Activated CD4-positive, alpha-beta T cell treated with anti-CD3 and anti-CD28 coated beads, Interleukin-2, amount 50 U/mL, for 24 hours (primary cell): ENCODE measurements at places on chromosomes 2 and 18.

GRCh38 chr18:13218368-13218991, at the start of gene LDLRAD4:
Gene LDLRAD4 (plus strand): TSS chr18:13218760.
- no peak for DNase-seq

DNA sequence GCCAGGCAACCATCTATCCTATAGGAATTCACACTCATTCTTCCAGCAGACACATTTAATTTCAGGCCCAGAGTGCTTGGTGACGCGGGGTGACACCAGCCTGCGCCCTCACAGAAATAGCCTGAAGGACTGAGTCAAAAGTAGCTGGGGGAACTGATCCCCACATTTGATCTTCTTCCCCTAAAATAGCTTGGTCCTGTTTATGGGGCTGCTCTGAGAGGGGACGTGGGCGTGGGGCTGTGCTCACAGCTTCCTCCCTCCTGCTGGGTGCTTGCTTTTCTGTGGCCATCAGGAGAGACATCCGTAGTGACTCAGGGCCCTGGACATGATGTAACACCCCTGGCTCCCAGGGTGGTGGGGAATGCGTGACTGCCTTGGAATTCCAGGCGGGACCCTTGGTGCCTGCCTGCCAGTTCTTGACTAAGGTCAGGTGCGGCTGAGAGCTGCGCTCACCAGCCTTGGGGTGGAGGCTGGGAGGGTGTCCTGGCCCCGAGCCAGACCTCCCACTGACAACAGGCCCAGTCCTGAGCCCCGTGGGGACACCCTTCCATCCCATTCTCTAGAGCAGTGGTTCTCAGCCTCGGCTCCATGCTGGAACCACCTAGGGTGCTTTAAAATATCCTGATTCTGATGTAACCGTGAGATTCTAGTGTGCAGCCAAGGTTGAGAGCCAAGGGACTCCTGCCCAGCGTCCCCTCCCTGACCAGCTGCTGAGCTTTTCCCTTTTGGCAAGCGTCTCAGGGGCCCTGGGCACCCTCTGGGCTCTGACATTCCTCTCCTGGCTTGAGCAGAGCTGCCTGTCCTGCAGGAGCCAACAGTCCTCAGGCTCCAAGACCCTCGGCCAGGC, 47.4 kb upstream of the SMAD7 start:
- DNase-seq: no peak

GRCh38 chr2:221961561-221961960, 337.2 kb downstream of the PAX3 start:
- DNase-seq: no peak

DNA sequence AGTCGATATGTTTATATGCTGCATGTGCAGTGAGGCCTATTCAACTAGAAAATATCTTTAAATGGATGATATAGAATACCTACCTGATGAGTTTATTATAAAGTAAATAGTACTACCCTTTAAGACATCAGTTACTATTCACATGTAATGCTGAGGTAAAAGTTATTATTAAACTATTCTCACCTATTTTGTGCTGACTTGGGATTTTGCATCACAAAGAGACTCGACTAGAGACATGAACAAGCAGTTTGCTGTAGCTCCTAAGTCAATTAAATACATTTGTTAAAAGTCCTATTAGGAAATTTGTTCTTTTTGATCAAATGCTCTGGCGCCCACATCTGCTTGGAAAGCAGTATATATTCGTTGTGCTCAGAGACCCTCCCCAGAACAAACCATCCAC, 164.1 kb downstream of the CCDC85A start:
- DNase-seq: no peak

DNA sequence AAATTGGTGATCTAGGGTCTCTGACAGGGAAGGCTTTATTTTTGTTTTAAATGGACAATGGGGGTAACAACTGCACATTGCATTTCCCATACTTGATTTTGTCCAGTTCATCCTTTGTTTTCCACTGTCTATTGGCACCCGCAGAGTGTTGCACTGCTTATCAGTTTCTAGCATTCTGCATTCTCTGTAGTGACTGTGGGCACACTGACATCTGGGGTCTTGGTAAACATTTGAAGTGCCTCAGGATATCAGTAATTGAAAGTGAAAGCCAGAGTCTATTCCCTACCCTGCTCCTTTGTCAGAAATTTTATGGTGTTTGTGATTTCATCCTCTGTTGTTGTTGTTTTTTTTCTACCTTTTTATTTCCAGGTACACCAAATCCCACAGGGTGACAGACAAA, 132.1 kb upstream of the EPC2 start:
- DNase-seq: no peak

DNA sequence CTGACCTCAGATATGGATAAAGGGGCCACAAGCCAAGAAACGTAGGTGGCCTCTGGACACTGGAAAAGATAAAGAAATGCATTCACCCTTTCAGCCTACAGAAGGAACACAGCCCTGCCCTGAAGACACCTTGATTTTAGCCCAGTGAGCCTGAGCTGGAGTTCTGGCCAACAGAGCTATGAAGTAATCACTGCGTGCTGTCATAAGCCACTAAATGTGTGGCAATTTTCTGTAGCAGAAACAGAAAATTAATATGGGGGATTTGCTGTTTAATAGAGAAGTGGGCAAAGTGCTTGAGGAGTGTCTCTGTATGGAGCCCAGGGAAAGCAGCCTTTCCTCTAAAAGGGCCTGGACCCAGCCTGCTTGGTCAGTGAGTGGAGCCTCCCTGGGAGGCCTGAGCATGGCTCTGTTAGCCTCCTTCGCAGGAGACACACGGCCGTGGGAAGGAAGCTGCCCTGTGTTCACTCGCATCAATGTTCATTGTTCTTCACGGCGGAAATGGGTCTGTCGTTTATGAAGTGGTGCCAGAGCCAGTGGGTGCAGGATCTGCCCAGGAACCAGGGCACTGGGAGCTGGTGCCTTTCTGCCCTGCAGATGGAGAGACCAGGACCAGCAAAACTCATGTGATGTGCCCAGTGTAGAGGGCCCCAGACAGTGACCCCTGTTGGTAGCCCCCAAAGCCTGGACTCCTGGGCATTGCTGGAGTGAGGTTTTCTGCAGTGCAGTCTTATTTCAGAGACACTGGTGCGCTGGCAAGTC, 268.9 kb downstream of the NDUFA10 start:
- no peak for DNase-seq

DNA sequence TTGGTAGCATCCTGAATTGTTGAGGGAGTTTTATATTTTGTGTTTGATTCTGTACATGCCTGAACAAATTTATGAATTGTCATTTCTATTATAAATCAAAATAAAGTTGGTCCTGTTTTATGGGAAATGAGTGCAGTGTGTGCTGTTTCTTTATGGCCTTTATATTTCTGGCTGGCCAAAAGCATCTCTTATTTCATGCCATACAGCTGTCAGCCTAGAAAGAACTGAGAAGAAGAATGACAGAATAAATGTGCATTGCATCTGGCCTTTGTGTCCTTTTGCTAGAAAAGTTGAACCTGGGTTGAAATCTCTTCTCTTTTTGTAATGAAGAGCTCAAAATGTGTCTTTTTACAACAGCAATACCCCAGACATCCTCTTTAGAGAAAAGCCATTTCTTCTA, 474.7 kb upstream of the LRATD1 start:
- no peak for DNase-seq

GRCh38 chr2:224062481-224063297, 23.6 kb upstream of the SERPINE2 start:
- DNase-seq: no peak

- DNase-seq: no peak
Measured at GRCh38 chr2:96315400-96316071, 9.6 kb upstream of the ITPRIPL1 start.

DNA sequence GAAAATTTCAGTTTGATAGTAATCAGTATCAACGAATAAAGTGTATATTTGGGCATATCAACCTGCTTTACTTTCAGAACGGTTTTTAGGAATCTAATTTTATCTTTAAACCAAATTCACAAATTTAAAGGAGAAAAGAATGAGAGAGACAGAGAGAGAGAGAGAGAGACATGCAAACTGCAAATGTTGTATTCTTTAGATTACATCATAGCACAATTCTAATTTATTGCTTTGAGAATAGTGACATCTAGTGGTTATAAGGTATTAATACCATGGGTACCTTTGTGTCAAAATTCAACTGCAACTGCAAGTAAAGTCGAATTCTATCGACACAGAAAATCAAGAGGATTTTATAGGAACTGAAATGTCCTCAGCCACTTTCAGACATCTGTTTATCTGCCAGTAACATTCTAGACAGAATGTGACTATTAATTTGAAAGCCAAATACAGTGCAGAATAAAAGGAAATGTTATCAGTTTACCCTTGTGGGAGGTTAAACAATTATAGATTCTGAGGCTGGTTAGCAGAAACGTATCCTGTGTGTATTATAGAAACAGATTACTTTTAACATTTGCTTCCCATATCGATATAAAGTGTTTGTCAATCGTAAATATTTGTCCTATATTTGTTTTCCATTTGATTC, 529.8 kb upstream of the VRK2 start:
- no peak for DNase-seq

GRCh38 chr2:220893411-220893810, 678.7 kb downstream of the EPHA4 start:
- DNase-seq: no peak

DNA sequence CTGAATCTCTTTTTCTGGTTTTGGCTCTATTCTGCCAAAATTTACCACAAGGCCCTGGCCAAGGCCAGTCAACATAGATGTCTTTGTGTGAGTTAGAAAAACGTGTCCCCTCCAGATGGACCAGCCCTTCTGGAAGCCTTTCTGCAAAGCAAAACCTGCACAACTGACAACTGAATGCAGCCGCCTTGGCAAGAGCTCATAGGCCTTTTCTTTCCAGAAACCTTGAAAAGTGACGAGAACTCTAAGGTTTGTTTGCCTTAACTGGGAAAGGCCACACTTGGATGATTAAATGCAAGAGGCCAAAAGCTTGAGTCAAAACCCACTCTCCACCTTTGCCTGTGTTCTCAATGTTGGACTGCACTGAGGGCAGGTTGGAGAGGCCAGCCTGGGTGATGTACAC, 103.9 kb downstream of the COLEC12 start:
- DNase-seq: no peak

- no peak for DNase-seq
Measured at GRCh38 chr2:55431982-55432627, 12.4 kb upstream of the CCDC88A start.

DNA sequence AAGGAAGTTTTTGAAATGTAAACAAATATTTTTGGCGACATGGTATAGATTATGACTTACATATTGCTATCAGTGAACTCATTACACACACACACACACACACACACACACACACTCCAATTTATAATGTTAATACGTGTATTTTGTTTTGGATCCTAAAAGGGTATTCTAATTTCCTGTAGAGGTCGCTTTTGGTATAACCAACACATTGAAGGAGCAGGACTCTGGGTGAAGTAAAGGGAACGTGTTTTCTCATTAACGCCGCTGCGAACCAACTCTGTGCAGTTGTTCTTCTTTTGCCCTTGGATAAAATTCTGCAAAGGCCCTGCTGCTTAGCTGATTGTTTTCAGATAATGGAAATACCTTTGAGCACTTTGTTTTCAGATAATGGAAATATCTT, 190.4 kb downstream of the PMAIP1 start:
- no peak for DNase-seq

DNA sequence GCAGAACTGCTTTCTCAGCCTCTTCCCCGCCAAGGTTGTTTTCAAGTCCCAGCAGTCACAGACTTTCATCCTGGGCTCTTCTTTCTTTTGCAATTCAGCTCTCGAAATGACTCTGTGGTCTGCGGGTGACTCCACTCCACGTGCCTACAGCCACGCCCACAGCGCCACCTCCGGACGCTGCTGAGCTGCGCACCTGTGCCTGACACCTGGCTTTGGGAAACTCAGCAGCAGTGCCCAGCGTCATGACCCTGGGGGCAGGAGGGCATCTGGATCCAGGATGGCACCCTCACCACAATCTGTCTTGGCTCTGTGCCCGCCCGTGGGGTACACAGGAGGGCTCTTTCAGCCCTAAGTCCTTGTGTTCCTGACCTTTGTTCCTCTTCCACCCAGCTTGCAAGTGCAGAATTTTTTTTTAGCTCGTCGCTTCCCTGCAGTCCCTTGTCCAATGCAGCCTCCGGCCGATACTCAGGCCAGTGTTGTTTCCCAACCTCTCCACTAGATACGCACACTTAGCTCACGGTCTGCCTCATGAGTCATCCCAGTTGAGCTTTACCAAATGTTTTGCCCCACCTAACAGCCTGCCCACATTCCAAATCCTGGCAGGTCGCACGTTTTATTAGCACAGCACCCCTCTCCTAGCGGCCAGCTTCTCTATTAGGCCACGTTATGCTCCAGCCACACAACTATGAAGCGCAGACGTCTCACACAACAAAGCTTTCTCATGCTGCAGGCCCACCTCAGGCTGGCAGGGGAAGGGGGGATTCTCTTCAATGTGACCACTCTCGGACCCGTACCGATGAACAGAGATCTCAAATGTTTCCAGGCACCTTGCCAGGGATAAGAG, 6.5 kb upstream of the CAPN10 start:
- DNase-seq: peak; percentile 43

- no peak for DNase-seq
Measured at GRCh38 chr2:111966241-111966640, 67.8 kb downstream of the MERTK start.

DNA sequence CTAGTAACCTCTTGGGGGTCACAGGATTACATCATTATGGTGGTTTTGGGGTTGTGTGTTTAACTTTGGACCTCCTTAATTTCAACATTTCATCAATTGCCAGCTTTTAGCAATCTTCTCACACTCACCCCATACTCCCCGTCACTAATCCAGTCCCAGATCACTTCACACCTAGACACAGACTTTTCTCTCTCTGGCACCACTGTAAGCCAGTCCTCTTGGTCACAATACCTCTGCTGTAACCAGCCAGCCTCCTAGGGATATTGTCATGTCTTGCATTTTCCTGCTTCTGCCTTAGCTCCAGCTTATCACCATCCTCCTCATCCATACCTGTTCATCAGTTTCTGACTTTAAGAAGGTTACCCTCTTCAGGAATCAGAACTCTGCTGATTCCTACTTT, 1.6 kb upstream of the STK17B start:
- DNase-seq: no peak

DNA sequence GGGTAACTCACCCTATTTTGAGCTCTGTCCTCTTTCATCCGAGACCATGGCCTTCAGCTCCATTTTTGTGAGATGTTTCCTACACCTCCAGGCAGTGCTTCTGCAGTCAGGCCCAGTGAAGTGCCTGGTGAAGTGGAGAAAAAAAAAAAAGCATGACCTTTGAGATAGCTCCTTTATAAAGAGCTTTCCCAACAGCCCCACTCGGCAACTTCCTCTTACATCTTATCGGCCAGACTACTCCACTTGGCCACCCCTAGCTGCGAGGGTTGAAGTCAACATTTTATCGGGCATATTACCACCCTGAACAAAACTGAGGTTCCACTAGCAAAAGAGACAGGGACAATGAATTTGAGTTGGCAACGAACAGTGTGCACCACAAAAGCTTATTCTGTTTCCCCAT, 124.8 kb upstream of the RNF152 start:
- DNase-seq: no peak

DNA sequence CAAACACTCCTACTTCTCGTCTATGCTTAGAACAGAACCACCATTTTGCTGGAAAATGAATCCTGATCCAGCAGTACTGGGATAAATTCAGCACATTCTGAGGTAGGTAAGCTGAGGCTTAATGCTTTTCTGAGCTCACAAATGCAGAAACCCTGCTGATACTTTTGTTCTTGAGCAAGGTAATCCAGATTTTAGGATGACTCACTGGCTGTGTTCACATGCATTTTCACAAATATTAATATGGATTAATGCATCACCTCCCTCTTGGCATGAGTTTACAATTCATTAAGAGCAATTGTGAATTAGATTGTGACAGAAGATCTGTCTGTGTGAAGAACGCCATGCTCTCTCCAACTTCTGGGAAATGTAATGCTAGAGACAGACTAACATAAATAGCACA, 42.2 kb downstream of the RAD51AP2 start:
- no peak for DNase-seq
